ENCODE measurements at places on chromosomes 7 and 10.
A peak's percentile ranks its signal among the peaks of the same experiment; 100 is the strongest.

GRCh38 chr7:143988976-143989745 lies 11.0 kb upstream of the OR6B1 start:
- peak; percentile 39 for DNase-seq

DNA sequence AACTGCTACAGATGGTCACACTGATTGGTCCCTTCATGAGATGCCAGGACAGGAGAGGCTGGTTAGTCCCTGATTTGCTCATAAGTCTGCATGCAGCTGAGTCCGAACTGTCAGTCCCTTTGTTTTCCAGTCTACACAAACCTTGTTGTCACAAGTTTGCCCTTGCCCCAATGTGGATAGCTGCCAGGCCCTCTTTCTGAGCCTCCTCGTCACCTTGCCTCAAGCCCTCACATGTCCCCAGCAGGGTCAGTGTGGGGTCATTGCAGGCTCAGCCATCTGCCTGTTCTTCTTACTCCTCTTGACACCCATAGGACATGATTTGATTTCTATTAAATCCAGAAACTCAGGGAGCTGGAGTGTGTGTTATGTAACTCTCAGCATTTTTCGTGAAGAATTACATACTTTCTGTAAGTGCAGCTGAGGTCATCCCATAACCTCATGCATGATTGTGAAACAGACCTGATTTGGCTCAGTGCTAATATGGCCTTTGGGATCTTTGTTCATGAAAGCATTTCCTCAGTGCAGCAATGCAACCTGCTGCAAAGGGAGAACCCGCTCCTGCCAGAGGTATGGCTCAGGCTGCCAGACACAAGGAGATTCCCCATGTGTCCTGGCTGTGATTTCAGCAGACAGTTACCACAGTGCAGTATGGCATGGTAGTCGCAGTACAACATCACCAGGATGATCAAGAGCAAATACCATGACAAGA lies 70.0 kb upstream of the ZMIZ2 start:
- peak; percentile 61 for DNase-seq

- DNase-seq = peak; percentile 64
Measured at GRCh38 chr10:79070606-79071395, 2.0 kb downstream of the ZMIZ1 start.

DNA sequence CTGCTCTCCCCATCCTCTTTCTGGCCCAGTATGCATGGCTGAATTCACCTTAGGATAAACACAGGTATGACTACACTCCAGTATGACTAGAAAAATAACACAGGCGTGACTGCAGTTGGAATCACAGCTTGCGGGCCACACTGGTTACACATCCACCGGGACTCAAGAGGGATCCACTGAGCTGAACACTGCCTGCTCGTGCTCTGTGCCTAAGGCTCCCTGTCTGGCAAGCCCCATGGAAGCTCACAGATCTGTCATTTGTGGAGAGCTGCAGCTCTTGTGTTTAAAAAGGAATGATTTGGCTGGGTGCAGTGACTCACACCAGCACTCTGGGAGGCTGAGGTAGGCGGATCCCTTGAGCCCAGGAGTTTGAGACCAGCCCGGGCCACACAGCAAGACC lies 26.8 kb downstream of the VOPP1 start:
- DNase-seq = peak; percentile 80

- DNase-seq = no peak
Measured at GRCh38 chr10:96685306-96685705, 35.0 kb downstream of the PIK3AP1 start.

DNA sequence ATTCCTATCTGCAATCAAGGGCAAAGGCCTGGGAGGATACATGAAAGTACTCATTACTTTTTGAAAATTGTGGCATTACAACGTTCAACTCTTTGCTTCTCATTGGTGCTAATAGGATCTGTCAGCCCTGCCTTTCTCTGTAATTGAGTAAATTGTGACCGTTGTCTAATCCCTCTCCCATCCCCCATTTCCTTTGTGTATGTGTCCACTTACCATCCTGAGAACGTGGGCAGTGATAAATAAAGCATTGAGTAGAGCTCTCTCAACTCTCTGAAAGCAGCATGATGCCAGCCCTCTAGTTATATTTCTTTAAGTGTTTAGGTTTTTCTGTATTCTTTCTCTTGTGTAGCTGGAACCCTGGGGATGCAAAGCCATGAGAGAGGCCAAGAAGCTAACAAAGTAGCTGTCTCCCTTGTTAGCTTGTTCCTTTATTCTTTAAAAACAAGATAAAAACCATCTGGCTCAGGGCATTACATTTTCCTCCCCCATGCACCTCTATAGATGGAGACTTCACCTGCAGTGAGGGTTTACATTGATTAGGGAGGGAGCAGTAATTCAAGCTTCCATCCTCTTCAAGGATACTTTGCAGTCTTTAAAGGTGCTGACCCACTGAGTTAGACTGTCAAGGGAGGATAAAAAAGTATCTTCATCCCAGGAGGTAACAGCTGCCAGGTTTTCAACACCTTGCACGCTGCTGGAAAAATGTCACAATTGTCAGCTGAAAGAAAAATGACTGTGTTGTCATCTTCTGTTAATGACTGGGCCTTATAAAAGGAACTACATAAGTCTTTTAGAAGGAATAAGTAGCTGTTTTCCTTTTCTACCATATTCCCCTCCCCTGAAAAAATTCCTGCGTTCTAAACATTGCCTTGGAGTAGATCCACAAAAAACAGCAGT lies 112.3 kb downstream of the BTRC start:
- DNase-seq = no peak

DNA sequence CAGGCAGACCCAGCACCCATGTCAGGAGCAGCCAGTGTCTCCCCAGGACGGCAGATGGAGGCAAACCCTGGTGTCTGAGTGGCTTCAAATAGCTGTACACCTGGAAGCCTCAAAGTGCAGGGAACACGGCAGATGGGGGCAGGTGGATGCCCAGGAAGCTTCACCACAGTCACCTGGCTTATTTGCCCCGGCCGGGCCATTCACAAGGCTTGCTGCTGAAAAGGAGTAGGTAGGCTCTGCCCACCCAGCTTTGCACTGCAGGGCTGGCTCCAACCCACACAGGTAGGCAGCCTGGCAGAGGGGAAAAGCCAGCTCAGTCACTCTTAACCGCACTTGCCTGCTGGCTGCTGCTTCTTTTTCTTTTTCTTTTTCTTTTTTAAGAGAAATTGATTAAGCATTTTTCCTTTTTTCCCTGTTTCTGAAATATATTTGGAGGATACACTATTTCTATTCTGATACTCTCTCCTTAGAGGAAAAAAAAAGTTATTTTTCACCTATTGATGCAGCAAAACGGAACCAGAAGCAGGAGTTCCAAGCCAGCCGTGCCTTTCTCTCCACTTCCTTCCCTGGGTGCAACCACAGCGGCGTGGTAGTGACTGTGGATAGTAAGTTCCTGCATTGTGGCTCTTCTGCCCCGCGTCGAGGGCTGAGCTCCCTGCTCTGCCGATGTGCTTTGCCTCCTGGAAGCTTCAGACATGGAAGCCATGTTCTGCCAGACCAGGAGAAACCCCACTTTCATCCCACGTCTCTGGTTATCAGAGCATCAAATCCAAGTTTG lies 118.3 kb downstream of the KLF6 start:
- no peak for DNase-seq

GRCh38 chr7:78161781-78162180 lies 363.2 kb downstream of the PHTF2 start:
- DNase-seq = no peak

Measured in astrocyte (in vitro differentiated cells and primary cell).